Lung (tissue), 17 donors: ENCODE measurements at places on chromosomes 4 and X.

GRCh38 chr4:183591301-183591700 is 67.7 kb downstream of the RWDD4 start:
- DNase-seq, result no peak

- no peak for DNase-seq
Observed at GRCh38 chr4:151692821-151693673, 67.8 kb downstream of the GATB start.

GRCh38 chr4:15558561-15558960 is 88.9 kb downstream of the CC2D2A start:
- no peak for DNase-seq

- peak; percentile 66 for DNase-seq
Observed at GRCh38 chr4:40769266-40769665, 19.5 kb downstream of the NSUN7 start.

DNA sequence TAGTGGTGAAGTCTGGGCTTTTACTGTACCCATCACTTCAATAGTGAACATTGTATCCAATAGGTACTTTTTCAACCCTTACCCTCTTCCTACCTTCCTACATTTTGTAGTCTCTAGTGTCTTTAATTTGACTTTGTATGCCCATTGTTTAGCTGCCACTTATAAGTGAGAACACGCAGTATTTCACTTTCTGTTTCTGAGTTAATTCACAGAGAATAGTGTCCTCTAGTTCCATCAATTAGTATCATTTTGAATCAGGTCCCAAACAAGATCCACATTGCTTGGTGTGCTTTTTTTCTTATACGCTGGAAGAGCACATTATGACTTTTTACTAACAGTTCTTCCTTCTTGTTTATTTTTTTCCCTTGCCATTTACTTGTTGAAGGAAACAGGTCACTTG is 176.0 kb upstream of the WDFY3 start:
- DNase-seq, result no peak

DNA sequence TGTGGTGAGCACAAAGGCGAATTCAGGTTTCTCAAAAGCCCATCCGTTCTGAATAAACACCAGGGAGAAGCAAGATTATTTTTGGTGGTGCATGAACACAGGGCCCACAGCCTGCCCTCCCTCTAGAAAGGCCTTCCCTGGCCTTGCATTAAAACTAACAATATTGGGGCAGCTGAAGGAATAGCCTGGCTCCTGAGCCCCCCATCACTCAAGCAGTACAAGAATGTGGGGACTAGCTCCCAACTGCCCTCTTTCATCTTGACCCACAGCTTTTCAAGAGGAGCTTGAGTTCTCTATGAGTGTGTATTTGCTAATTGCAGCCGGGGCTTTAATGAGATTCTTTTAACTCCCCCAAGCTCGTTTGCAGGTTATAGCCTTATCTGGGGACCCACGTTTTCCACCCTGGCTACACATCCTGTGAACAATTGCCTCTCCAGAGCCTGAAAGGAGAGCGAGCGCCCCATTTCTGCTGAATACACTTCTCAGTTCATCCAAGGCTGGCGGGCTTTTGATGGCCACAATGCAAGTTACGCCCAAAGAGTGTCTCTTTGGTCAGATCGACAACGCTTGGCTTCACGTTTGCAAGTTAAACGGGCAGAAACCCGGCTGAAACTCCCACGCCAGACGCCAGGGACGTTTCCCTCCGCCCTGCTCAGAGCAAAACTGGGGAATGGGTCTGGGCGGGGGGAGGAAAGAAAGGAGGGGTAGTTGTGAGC is 4.7 kb upstream of the GSX2 start:
- DNase-seq, result no peak

- DNase-seq, result no peak
Observed at GRCh38 chr4:3486541-3487540, 23.7 kb downstream of the DOK7 start.

DNA sequence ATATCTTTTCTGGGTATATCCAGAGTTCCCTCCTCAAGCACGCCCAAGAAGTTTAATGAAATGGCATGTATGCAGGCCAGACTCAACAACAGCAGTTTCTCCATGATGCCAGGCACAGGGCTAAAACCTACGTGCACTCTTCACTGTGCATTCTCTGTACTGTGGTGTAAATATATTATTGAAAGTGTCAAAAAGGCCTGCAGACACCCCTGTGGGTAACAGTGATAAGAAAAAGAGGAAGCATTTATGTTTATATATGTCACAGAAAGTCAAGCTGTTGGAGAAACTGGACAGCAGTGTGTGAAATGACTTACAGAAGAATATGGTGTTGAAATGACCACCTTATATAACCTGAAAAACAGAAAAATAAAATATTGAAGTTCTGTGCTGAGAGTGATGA is 29.6 kb upstream of the DCAF8L1 start:
- DNase-seq, result no peak

- no peak for DNase-seq
Observed at GRCh38 chr4:101155368-101155767, 192.0 kb downstream of the PPP3CA start.

DNA sequence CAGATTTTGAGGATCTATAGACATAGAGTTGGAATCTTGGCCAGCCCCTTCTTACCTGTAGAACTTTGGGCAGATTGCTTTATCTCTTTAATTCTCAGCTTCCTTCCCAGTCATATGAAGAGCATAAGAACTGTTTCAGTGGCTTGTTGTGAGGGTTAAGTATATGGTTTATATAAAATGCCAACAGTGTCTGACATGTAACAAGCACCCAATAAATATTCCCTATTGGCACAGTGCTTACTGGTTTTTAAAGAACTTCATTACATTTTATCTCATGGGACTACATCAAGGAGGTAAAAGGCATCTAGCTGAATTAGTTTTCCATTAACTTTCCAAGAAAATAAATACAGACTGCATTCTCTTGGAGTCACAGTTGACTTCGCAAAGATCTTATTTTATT is 106.7 kb upstream of the LIMCH1 start:
- DNase-seq, result no peak

DNA sequence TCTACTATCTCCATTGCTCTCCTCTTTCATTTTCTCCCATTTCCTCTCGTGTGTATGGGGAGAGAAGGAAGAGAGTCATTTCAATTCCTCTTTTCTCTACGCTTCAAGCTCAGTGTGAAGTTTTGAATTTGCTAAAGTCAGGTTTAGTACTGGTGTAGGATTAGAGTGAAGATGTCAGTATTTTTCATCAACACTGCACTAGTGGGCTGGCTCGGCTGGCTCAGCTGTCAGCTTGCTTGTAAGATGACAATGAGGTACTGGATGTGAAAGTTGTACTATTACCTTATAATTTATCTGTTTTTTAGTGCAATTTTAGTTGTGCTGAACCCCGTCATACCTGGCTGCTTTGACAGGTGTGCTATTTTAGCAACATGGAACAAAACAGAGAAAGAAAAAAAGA is 2.1 kb upstream of the SH2D1A start:
- no peak for DNase-seq

DNA sequence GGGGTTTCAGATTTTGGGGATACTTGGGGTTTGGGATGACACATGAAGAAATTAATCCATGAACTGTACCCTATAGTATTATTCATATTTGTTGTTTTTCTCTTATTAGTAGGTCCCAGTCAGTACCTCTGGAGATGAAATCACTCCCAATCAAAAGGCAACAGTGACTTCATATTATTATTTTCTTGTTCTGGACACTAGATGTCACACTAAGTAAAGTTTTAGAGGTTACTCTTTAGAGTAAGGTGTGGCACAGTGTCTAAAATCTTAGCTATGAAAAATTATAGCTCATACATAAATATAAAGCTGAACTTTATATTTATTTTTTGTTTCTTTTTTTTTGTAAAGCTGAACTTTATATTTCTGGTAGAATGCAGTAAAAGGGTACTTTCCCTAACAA is 35.1 kb downstream of the FAM114A1 start:
- peak; percentile 48 for DNase-seq

DNA sequence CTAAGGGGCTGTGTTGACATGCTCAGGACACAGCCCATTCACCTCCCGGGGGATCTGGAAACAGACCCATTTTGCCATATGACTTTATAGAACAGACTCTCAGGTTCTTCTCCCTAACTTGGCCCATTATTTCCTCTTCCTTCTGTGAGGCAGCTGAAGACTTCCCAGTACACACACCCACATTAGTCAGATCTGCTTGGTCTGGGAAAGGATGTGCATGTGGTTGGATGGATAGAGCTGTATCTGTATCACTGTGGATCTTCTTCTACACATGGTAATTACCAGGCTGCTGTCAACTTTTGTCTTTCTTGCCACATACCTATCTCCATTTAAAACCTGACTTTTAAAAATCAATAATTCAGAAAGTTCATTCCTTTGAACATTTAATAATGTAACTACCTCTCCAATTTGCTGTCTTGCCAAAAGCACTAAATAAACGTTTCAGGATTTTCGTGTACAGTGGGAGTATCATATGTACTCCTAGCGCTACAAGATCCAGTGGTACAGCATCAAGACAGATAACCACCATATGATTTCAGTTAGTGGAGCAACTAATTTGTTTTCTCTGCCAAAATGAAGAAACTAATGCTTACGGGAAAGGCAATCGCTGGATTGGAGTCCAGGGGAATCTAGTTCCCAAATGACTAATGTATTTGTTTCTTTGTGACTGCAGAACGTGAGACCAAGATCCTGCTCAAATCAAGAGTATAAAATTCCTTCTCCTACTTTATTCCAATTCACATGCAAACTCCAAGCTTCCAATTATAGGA is 134.1 kb upstream of the MAP3K15 start:
- no peak for DNase-seq

DNA sequence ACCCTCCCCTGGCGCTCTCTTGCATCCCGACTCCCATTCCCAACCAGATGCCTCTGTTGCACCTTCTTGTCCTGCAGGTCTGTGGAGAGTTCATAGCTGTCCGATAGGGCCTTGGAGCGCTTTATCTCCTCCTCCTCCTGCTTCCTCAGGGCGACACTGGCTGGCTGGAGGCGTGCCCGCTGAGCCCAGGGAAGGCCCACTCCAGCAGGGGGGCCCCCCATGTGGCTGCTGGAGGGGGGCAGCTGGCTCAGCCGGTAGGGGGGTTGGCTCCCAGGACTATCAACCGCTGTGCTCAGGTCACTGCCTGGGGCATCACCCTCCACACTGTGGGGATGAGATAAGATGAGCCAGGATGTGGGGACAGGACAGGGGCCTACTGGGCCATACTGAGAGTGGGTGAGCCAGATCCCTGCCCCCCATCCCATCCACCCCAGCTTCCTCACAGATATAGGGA is 25.6 kb downstream of the IQSEC2 start:
- DNase-seq, result no peak

GRCh38 chrX:41600291-41600690 is 88.5 kb upstream of the GPR34 start:
- DNase-seq, result peak; percentile 15

- no peak for DNase-seq
Observed at GRCh38 chr4:16926214-16926613, 27.8 kb upstream of the LDB2 start.

- DNase-seq, result no peak
Observed at GRCh38 chr4:878796-879728, 53.1 kb downstream of the GAK start.

DNA sequence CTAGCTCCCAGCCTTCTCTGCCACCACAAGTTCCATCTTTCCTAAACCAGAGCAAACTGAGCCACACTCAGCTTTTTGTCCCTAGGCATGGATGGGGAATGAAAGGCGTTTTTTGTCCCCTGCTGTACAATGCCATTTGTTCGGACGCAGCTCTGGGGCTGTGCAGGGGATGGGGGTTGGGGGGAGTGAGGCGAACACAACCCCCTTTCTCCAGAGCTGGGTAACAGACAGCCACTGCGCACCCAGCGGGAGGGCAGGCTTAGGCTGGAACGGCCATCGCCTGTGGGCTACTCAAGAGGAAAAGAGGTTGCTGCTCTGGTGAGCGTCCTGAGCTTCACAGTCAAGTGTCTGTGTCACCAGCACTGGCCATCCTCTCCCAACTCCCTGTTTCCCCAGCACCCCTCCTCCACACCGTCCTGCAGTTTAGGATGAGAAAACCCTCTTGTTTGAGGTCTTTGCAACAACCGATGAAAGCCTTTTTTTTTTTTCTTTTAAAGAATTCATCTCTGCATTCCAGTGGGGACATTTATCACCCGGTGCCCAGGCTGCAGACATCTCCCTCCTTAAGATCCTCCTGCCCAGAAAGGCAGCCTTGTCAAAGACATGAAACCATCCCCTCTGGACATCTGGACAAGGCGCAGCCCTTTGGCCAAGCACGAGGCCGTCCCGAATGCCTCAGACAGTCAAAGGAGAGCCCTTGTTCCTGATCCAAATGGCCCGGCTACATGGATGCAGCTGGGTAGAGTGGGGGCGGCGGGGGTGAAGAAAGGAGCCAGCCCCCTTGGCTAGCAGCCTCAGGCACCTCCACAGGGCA is 419.6 kb downstream of the BCOR start:
- DNase-seq, result no peak

DNA sequence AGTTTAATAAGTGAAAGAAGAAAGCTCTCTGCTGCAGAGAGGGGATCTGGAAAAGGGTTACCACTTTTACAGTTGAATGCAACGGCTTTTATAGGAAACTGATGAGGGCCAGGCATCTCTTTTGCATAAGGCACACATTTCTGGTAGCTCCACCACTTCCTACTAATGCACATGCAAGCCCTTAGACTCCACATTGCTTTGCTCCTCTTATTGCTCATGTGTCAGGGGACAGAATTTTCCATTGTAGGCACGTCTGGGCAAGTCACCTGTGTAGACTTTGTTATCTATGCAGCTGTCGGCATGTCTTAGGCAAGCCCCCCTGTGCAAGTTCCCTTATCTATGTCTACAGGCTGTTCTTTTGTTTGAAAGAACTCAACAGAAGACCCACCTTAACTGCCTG is 294.6 kb upstream of the STS start:
- DNase-seq, result no peak

DNA sequence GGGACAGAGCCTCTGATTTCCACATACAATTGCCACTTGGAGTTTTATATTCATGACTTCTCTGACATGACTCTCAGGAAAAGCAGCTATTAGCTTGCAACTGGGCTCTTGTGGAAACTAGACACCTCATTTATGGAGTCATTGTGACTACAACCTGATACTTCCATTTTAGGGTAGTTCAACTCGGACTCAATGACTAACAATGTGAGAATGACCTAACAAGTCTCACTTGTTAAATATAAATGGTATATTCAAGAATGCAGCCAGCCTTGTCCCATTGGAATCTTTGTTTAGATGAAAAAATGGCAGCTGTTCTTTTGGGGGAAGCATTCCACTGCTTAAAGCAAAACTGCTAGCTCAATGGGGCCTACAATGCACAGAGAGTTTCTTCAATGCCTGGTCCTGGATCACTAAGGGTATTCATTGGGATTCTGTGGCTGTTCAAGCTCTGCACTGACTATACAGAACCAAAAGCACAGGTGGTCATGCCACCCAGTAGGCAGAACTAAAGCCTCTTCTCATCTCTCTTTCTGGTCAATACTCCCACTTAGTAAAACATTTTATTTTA is 36.5 kb upstream of the GLRA3 start:
- DNase-seq, result no peak

GRCh38 chr4:36824682-36825081 is 419.9 kb upstream of the NWD2 start:
- DNase-seq, result no peak

GRCh38 chrX:1546691-1547251 is 9.8 kb upstream of the P2RY8 start:
- DNase-seq, result peak; percentile 12
